Stimulated activated CD8-positive, alpha-beta memory T cell treated with anti-CD3 and anti-CD28 coated beads, Interleukin-7, amount 100 ng/mL, for 48 hours (primary cell): ENCODE measurements at places on chromosomes 11 and 22.

- DNase-seq, result no peak
Measured at GRCh38 chr11:23974051-23974450, 522.8 kb upstream of the LUZP2 start.

- no peak for DNase-seq
Measured at GRCh38 chr11:31643857-31644256, 134.3 kb downstream of the ELP4 start.

- no peak for DNase-seq
Measured at GRCh38 chr22:38608992-38609750, 39.2 kb upstream of the DMC1 start.

DNA sequence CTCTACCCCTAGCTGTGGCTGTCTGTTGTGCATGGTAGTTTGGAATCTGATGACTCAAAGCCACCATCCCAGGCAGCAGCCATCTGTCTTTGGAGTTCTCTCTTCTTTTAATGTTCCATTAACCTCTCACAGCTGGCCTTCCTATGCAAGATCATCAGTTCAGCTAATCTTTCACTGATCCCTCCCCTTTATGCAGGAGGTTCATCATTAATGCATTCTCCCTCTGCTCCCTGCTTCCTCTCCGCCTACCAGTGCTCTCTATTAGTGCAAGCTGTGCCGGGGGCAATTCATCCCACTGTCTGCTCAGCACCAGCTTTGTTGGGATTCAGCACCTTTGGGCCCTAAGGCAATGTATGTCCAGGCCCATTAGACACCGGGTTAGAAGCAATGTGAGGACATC is 413.0 kb upstream of the LRRC4C start:
- DNase-seq, result no peak

- DNase-seq, result no peak
Measured at GRCh38 chr22:21054046-21054713, 8.4 kb downstream of the LRRC74B start.

- DNase-seq, result no peak
Measured at GRCh38 chr11:40054631-40055030, 1404.8 kb downstream of the LRRC4C start.

- no peak for DNase-seq
Measured at GRCh38 chr11:85867751-85868150, 12.6 kb downstream of the CCDC83 start.

DNA sequence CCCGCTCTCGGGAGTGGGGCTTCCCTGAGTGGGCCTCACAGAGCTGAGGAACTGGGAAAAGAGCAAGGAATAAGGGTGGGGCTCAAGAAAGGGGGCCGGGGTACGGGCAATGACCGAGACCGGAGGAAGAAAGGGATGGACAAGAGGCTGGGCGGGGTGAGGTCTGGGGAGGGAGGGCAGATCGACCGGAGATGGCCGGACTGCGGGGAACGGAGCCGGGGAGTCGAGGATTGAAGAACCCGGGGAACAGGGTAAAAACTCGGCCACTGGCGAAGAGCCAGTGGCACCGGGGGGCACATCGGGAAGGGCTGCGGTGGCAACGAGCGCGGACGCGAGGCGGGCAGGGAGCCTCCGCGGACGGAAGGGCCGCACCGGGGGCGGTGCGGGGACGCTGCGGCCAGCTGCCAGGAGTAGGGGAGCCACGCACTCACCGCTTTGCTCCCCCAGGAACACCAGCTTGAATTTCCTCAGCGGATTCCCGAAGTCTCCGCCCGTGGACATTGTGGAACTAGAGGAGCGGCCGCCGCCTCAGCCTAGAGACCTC is 667 bp downstream of the RAB6A start:
- no peak for DNase-seq

DNA sequence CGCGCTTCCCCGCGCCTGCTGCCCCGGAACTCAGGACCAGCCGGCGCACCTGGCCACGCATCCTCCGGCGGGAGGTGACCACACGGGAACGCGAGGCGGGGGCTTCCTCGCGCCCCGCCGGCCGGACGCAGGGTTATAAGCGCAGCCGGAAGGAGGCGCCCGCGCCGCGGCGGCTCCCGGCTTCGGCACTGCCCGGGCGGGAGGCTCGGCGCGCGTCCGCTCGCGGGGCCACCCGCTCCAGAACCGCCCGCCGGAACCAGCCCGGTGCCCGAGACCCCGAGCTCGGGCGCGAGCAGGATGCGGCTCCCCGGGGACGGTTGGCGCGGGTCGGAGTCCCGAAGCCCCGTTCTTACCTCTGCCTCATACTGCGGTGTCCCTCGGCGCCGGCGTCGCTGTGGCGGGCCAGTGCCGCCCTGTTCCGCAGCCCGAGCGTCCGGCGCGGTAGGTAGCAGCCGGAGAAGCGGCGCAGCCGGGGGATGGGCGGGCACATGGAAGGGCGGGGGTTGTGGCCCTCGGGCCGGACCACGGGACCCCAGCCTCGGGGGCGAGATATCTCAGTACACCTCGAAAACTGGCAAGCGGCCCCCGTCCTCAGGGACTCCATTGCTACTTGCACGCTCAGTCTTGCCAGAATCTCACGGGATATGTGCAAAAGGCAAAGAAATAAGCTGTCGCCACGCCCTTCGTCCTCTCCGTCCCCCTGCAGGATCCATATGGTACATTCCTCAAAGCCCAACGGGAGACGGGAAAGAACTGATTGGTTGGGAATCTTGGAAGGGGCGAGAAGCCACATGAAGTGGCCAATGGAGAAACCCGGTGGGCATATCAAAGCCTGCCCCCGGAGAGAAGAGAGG is 23.1 kb downstream of the MICAL3 start:
- DNase-seq, result no peak

- DNase-seq, result no peak
Measured at GRCh38 chr11:75598264-75598663, 36.2 kb downstream of the SERPINH1 start.

- no peak for DNase-seq
Measured at GRCh38 chr11:47105974-47106373, 70.7 kb downstream of the ARFGAP2 start.

DNA sequence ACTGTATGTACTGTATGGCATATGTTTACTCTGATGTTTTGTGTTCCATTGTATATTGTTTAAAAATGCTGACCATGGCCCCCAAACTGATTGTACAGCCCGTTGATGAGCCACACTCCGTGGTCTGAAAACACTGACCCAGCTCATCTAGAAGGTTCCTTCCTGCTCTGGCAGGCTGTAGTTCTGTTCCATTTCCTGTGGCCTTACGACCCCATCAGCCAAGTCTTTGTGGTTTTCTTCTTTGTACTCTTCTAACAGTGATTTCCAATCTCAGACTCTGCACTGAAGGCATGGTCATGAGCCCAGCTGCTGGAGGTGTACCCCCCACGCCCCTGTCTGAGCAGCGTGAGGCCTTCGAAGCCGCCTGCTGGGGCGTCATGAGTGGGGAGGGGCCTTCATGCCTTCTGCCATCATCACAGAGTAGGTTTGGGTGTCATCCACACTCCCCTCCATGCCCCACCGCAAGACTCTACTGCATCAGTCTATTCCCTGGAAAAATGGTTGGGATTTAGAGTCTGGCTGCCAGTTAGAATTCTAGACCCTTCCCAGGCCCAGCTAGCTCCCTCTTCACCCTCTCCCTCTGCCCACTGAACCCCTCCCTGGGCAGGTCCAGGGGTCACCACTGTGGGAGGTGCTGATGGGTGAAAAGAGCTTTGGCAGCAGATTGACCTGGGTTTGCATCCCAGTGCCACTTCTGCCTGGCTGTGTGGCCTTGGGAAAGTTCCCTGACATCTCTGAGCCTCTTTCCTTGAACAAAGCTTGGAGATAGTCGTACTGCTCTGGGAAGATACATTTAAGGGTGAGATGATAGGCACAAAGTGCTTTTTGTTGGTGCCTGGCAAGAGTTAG is 11.3 kb upstream of the C11orf96 start:
- no peak for DNase-seq

DNA sequence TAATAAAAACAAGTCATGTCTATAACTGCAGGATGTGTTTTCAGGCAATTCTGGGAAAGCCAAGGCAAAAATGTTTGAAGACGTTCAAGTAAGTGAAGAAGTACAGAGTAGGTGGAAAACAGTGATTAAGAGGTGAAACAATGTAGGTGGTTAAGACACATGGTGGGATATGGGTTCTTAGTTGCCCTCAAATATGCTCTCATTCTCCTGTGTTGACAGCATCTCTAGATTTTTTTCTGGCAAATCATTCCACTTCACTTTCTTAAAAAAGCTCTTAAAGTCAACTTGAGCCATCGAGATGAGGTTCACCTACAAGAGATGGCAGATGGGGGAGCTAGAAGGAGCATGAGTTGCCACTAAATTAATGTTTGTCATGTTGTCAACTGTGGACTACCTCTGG is 1041.0 kb upstream of the CNTN5 start:
- no peak for DNase-seq

GRCh38 chr11:106159836-106160235 is 82.4 kb downstream of the AASDHPPT start:
- DNase-seq, result no peak

GRCh38 chr11:81707881-81708280 is 1025.8 kb downstream of the FAM181B start:
- no peak for DNase-seq

DNA sequence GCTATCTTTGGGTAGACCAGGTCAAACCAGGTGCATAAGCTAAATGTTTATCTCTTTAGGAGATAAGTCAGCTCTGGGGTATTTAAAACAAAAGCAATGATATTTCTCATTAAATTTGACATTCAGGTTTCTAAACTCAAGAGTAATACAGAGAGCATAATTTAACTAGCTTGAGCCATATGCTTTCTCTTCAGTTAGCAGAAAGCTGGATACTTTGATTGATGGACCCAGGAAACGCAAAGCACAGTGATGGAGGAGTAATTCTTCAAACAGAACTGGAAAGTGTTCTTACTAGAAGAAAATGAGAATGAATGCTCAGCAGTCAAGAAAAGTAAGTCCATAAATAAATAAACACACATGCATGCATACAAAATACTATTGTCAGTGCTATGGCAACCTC is 885.7 kb upstream of the RAG2 start:
- no peak for DNase-seq

DNA sequence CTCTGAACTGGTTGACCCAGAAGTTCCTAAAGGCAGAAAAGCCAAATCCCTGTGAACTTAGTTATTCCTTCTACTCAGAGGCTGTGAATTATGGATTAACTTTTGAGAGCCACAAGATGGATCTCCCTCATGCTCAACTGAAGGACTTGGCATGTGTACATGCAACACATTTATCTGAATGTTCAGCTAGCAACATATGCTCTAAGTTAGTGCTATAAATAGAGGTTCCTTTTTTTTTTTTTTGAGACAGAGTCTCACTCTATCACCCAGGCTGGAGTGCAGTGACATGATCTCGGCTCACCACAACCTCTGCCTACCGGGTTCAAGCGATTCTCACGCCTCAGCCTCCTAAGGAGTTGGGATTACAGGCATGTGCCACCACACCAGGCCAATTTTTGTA is 40.1 kb downstream of the EIF4ENIF1 start:
- no peak for DNase-seq

GRCh38 chr11:7057641-7058040 is 31.2 kb upstream of the RBMXL2 start:
- no peak for DNase-seq

- DNase-seq, result no peak
Measured at GRCh38 chr11:112339566-112339965, 78.9 kb upstream of the PLET1 start.

DNA sequence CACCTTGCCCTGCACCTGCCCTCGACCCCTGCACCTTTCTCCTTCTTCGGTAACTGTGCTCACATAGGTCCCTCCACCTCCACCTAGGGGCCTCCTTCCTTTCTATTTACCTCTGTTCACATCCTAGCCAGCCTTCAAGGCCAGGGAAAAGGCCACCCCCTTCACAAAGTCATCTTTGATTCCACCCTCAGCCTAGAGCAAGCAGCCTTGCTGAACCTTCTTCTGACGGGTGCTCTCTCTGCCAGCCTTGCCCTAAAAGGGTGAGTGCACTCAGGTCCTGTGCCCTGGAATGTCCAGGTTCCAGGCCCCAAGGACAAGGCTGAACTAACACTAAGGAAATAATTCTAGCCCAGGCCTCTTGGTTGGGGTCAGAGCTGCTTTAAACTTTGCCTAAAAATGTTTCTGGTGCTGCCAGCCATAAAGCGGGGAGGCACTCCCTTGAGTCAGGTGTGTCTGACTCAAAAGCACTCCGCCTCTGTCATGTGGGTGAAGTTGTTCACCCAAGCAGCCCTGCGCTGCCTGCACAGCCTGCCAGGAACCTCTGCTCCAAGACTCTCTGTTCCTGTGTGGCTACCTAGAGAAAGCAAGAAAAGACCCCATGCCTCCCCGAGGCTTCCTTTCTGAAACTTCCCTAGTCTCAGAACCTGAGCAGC is 9.2 kb upstream of the FAM83F start:
- no peak for DNase-seq

DNA sequence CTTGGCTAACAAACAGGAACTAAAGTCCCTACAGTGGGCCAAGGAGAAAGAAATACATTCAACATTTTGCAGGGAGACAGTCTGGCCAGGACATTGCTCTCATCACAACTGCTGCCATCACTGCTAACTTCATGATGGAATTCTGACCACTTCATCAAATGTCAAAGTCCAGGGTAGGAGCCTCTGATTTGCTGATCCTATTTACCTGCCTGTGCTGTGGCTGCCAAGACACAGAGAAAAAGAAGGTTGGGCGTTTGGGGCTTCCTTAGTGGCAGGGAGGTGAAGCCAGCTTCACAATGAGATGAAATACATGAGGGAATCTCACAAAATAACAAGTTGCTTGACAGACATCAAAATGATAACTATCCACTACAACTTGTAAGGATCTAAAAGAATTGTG is 343.9 kb upstream of the CADM1 start:
- DNase-seq, result no peak

DNA sequence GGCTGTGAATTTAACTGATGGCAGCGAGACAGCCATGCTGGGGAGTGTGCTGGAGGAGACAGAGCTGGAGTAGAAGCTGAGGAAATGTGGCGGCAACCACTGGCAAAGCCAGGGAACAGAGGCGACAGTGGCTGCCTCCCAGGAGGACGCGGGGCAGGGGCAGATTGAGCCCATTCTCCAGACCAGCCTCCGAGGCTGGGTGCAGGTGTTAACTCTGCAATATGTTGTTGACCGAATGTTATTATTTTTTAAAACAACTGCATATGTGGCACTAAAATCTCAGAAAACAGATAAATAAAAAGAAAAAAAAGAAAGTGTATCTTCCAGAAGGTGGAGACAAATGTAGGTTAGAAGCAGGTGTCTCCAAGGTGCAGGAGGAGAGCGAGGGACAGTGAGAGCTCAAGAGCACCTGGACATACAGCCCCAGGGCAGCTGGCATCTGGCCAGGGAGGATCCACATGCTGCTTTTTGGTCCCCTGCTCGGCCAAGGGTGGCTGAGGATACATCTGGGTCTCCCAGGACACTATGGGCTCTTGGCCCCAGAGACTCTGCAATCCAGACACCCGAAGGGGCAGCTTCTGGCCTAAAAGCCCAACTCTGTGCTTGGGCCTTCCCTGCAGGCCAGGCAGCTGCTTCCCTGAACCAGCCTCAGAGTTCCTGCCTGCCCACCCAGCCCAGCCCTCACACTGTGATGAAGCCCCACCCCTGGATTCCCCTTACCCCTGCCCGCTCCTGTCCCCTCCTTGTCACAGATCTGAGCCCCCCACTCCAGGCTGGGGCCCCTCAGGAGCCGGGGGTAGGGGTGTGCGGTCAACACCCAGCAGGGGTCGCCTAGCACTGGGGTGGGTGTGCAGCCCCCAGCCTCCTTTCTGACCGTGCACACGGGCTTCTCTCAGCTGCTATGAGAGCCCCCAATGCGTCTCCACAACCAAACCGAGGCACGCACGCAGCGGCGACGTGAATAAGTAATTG is 12.9 kb downstream of the RTN4R start:
- DNase-seq, result no peak
